NCI-H1436 (cell line): ENCODE measurements at places on chromosomes 12 and 14.

DNA sequence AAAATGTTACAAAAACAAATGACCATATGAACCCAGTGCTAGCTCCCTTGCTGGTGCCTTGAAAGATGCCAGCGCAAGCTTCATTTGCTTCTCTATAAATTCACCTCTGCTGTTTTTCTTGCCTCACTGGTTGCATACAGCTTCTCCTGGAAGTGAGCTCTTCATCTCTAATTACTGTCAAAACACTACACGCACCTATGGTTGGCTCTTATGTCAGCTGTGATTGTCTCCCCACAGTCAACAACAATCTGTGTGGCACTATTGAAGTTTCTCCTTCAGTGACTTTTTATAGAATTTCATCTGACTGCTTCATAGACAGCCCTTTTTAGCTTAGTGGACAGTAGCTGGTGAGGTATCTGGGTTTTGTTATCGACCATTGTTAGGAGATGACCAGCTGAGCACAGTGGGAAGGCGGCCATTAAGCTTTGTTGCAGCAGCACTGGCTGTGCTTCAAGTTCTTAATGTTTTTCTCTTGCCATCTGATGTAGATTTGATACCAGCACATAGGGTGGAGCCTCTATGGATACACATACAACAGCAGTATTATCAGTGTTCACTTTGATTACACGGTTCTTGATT is 131.8 kb downstream of the KITLG start:
- DNase-seq, result peak; percentile 28

- DNase-seq, result no peak
These were observed 3.4 kb upstream of the ABCB9 start for GRCh38 chr12:122969676-122970075.

DNA sequence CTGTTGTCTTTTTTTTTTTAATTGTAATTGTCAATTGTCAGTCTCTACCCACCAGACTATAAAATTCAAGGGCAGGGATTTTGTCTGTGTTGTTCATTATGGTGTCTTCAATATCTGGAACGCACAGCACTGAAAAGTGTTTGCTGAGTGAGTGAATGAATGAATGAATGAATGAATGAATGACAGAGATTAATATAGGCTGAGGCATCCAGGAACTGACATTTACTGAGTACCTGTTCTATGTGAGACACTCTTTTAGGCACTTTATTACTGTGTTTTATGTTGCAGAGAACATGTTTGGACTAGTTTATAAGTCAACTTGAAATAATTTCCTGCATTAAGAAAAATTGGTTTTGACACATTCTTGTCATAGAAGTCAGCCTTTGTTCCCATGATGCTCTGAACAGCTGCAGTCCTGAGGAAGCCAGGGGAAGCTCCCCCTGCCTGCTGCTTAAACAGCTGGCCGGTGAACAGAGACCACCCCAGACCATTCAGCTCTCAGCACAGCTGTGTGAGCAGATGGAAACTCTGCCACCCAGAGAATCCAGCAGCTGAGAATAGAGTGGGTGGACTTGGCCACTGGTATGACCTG is 160.7 kb upstream of the CCND2 start:
- DNase-seq, result no peak

GRCh38 chr12:132560614-132561426 is 49.6 kb downstream of the LRCOL1 start:
- DNase-seq, result peak; percentile 86

GRCh38 chr14:50333014-50333509 is 20.9 kb downstream of the DMAC2L start:
- no peak for DNase-seq

DNA sequence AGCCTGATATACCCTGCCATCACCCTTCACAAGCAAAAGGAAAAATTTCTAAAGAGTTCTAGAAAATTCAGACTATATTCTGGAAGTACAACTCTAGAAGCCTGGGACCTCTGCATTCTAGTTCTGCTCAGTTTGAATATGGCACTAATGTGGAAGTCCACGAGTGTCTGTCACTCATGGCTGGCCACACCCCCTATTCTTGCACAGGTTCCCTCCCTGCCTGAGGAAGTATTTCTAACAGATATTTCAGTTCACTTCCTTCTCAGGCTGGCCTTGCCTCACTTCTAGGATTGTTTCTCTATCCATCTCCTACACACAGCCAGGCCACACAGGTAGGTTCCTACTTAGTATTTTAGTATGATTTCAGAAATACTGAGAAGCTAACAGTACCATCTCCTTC is 67.4 kb downstream of the PHLDA1 start:
- DNase-seq, result no peak

DNA sequence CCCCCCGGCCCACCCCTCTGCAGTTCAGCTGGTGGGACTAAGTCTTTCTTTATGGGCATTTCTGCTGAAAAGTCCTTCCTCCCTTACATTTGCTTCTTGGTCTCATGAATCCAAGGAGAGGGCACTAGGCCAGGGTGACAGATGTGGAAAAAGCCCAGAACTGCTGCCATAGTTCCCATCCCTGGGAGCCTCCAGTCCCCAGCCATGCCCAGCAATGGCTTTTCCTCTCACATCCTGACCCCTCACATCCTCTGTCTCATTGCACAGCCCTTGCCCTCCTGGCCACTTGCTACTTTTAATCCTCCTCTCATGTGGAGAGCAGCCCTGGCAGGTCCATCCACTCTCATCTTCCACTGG is 122.5 kb downstream of the ZFP36L1 start:
- no peak for DNase-seq

- DNase-seq, result no peak
These were observed 41.1 kb downstream of the ERG28 start for GRCh38 chr14:75619548-75619947.

DNA sequence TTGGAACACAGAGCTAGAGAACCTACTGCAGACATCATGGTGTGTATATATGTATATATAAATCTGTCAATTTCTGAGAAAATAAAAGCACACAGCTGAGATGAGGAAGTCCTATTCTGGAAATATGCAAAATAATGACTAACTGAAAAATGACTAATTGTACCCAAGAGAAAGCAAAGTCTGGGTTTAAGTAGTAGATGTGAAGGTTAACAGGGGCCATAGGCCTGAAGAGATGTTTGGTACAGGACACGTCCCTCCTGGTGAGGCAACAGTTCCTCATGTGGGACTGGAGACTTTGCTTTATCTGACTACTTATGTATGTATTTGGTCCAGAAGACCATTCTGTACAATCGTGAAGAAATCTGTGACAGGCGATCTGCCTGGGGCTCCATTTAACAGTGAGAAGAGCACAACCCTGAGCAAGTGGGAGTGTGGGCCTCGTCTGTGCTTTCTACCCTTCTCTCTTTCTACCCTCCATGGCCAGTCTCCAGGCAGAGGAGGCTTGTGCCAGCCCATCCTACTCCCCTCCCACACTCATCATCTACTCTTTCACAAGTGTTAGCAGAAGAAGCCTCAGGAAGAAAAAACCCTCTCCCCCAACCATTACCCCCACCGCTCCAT is 67.5 kb downstream of the SLC41A2 start:
- DNase-seq, result no peak

DNA sequence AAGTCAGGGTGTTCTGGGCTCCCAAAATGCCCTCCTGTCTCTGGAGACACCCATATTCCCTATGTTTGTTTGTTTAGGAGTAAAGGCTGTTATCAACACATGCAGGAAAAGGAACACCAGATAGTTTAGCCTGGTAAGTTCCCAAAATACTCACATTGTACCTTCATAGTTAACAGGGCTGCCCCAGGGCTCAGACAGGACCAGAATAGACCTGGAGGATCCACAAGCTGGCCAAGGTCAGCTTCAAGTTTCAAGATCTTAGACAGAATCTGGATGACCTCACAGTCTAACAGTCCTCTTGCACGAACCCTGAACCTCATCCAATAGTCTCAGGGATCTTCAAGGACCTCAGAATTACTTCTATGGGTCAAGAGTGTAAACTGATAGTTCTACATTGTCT is 18.1 kb upstream of the HSP90B1 start:
- DNase-seq, result no peak

DNA sequence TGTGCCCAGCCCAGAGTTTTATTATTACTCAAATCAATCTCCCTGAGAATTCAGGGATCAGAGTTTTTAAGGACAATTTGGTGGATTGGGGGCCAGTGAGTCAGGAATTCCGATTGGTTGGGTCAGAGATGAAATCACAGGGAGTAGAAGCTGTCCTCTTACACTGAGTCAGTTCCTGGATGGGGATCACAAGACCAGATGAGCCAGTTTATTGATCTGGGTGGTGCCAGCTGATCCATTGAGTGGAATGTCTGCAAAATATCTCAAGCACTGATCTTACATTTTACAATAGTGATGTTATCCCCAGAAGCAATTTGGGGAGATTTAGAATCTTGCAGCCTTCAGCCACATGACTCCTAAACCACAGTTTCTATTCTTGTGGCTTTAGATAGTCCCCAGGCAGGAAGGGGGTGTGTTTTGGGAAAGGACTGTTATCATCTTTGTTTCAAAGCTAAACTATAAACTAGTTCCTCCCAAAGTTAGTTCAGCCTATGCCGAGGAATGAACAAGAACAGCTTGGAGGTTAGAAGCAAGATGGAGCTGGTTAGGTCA is 89.1 kb upstream of the CNOT2 start:
- DNase-seq, result no peak

DNA sequence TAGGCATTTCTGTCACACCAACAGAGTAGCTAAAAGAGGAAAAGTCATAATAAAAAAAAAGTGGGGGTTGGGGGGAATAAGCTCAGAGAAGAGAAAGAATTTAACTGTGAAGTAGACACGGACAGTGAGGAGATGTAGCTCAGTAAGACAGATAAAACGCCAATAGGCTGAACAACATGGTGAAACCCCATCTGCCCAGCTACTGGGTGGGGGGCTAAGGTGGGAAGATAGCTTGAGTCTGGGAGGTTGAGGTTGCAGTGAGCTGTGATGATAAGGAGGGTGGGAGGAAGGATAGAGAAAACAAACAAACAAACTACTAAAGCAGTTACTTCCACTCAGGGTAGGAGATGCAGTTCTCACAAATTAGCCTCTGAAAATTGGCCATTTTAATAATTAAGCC is 25.0 kb downstream of the HECTD4 start:
- DNase-seq, result no peak

GRCh38 chr14:58749066-58749669 is 111.4 kb downstream of the DACT1 start:
- peak; percentile 1 for DNase-seq

- DNase-seq, result no peak
These were observed 1057.6 kb downstream of the GALC start for GRCh38 chr14:86935241-86935885.

DNA sequence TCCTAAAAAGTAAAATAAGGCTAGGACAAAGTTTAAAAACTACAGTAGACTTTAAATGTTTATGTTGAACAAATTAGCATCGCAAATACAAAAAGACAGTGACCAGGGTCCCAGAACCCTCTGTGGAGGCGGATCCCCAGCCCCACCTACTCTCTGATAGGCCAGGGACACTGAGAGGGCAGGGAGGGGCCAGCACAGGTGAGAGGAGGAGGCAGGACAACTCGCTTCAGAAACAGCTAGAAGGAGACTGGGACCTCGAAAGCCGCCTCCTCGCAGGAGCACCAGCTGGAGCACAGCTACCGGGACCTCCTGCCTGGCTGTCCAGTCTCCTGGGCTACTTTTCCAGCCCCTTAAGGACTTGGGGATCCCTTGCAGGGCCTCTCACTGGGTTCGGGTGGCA is 992 bp downstream of the DNAH10 start:
- DNase-seq, result no peak

DNA sequence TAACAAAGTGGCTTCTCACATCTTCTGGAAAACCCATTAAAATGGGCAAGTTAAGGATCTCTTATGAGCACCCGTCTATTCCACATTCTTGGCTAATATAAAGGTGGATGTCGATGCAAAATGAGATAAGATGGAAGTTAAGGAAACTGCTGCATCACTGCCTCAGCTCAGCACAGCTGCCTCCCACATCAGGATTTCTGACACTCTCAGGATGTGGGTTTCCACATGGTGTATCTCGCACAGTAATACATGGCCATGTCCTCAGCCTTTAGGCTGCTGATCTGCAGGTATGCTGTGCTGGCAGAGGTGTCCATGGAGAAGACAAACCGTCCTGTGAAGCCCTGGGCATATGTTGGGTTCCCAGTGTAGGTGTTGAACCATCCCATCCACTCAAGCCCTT is 1348.0 kb downstream of the TMEM121 start:
- no peak for DNase-seq

- no peak for DNase-seq
These were observed 279.6 kb downstream of the RERGL start for GRCh38 chr12:17810399-17810798.

DNA sequence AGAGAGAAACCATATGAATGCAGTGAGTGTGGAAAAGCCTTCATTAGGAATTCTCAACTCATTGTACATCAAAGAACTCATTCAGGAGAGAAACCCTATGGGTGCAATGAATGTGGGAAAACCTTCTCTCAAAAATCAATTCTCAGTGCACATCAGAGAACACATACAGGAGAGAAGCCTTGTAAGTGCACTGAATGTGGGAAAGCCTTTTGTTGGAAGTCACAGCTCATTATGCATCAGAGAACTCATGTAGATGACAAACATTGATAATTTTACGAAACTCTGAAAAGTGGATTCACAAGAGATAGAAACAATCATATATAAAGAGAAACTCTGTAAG is 22.9 kb downstream of the ZNF268 start:
- no peak for DNase-seq

DNA sequence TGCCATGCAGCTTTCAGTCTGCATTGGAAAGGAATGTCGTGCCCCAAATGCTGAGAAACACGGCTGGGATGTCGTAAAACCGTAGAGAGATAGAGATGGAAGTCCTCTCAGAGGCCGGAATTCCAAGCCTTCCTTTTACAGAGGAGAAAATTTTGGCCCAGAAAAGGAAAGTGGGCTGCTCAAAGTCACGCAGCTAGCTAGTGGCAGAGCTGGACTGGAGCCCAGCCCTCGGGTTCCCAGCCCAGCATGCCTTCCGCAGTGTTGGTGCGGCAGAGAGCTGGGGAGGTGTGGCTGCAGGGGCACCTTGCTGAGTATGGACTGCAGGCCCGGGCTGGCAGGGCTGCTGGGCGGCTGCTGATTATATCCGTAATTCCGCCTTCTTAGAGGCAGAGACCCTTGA is 50.3 kb downstream of the KCNA1 start:
- no peak for DNase-seq

- no peak for DNase-seq
These were observed 19.8 kb upstream of the PGF start for GRCh38 chr14:74975059-74975810.

GRCh38 chr14:63616015-63616414 is 25.7 kb downstream of the WDR89 start:
- no peak for DNase-seq

GRCh38 chr12:112828541-112828940 is 37.0 kb downstream of the RPH3A start:
- DNase-seq, result no peak

GRCh38 chr14:41609704-41610183 is 3.1 kb downstream of the LRFN5 start:
- DNase-seq, result peak; percentile 83

- no peak for DNase-seq
These were observed 39.4 kb downstream of the RPS29 start for GRCh38 chr14:49546766-49547165.
